ENCODE measurements at places on chromosomes 12 and 14.

GRCh38 chr12:96046543-96047228 is 11.3 kb upstream of the LTA4H start:
- DNase-seq = no peak

GRCh38 chr14:93970965-93971634 is 5.3 kb downstream of the ASB2 start:
- DNase-seq = no peak

DNA sequence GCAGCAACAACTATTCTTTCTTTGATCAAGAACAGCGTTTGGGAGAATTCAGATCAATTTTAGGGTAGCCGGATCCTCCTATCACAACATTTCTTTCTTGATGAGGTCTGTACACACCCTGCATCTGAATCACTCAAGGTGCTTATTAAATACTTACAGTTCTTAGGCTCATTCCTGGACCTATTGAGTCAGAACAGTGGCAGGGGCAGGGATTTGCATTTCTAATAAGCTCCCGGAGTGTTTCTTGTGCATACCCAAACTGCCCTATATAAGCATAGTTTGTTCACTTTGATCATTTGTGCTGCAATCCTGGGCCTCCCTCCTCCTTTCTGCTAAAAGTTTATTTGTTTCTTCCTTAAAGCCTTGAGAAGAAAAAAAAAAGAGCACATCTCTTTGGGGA is 80.5 kb upstream of the RPH3A start:
- DNase-seq = no peak

GRCh38 chr12:110992909-110993308 is 72.5 kb upstream of the MYL2 start:
- no peak for DNase-seq

- no peak for DNase-seq
These were observed 5.0 kb upstream of the LGALS3 start for GRCh38 chr14:55123852-55124639.

DNA sequence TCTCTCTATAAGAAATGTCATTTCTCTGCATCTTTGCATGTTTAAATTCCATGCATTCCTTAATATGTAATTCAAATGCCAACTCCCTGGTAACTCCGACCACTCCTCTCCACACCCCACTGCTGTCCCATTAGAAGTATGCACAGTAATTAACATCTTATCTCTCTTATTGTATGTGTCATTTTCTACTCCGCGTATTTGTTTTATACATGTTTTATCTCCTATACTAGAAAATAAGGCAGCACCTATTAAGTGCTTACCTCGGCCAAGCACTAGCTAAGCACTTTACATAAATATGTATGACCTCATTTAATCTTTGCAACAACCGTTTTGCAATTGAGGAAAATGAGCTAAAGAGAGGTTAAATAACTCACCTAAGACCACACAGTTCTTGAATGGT is 469.8 kb downstream of the BCAT1 start:
- no peak for DNase-seq

DNA sequence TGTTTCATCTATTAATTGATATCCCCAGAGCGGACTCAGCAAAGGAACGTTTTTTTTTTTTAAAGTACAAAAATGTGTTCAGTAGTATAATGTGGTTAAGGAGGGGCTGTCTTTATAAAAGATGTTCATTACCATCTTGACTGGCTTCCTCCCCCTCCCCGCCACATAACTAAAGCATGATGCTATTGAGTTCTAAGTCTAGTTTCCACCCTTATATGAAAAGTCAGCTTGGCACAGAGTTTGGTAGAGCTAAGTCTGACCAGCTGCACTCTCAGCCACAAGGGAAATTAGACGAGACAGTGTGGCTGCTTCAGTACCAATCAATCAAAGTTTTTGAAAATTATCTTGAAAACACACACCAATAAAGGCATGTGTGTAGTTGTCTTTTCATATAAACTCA is 1.9 kb upstream of the MYBPC1 start:
- DNase-seq = no peak

- no peak for DNase-seq
These were observed 98.3 kb downstream of the LRRC74A start for GRCh38 chr14:76924371-76925096.

DNA sequence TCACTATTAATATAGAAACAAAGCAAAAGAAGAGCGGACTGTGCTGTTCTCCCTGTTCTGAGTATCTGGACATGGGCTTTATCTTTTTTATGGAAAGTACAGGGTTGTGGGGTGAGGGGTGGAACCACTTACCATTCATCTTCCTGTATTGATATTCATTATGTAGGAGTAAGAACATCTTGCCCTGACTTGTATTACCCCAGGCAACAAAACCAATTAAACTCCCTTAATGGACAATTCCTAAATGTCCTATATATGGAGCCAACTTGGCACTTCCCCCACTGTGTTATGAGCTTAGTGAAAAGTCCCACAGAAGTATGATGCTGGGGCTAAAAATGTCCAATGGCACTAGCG is 139.9 kb upstream of the KRR1 start:
- DNase-seq = no peak

DNA sequence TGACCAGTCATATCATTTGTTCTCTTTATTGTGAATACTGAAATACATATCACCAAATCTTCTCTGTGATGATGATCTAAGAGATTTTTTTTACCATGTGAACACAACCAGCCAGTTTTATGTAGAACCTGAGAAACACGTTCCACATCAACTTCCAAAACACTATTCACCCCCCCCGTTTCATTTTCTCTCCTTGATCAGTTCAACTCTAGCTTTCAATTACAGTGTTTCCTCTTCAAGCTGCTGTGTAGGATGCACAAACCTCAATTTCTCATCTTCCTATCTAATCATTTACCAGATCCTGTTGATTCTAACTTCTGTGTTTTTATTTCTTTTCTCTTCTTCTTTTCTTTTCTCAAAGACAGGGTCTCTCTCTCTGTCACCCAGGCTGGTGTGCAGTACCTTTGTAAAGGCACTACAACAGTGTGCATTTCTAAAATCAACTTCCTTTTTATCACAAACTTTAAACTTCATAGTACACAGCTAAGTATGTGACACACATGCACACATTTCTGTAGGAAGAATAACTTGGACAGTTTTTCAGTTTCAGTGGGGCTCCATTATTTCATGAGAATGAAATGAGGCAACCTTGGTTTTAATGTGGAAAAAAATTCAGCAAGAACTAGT is 149.9 kb upstream of the FBXO33 start:
- no peak for DNase-seq

DNA sequence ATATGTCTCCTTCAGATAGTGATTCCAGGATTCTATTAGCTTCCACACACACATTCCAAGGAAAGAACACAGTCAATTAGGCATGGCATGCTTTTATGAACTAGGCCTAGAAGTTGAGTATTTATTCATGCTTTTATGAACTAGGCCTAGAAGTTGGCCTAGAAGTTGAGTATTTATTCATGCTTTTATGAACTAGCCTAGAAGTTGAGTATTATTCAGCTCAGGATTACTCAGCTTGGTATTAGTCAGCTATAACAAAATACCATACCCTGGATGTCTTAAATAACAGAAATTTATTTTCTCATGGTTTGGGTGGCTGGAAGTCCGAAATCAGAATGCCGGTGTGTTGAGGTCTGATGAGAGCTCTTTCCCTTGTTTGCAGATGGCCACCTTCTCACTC is 442.7 kb upstream of the FLRT2 start:
- peak; percentile 53 for DNase-seq

DNA sequence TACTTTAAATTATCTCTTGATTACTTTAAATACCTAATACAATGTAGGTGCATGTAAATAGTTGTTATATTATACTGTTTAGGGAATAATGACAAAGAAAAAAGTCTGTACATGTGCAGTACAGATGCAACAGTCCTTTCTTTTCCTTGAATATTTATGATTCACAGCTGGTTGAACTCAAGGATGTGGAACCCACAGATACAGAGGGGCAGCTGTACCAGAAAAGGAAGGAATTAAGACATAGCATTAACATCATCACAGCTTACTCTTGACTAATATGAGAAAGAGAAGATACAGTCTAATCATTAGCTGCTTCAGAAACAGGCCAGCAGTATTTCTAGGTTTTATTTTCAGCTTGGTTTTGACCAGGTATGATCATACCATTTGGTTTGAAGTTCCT is 34.7 kb upstream of the AP4S1 start:
- DNase-seq = peak; percentile 56

- no peak for DNase-seq
These were observed 104.8 kb downstream of the DPF3 start for GRCh38 chr14:72788972-72789728.

DNA sequence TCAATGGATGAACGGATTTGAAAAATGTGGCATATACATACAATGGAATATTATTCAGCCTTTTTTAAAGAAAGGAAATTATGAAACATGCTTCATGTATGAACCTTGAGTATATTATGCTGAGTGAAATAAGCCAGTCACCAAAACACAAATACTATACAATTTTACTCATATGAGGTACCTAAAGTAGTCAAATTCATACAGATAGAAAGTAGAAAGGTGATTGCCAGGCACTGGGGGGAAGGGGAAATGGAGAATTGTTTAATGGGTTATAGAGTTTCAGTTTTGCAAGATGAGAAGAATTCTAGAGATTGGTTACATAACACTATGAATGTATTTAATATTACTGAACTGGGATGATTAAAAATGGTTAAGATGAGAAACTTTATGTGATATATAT is 171.4 kb downstream of the TMTC3 start:
- no peak for DNase-seq

- DNase-seq = no peak
These were observed 16.7 kb downstream of the GRIP1 start for GRCh38 chr12:66662179-66662578.

GRCh38 chr14:52110441-52111086 is 41.7 kb upstream of the NID2 start:
- peak; percentile 74 for DNase-seq

- DNase-seq = no peak
These were observed 14.3 kb upstream of the TMEM229B start for GRCh38 chr14:67502867-67503266.

- no peak for DNase-seq
These were observed 278.4 kb upstream of the ATXN7L3B start for GRCh38 chr12:74259199-74259598.

DNA sequence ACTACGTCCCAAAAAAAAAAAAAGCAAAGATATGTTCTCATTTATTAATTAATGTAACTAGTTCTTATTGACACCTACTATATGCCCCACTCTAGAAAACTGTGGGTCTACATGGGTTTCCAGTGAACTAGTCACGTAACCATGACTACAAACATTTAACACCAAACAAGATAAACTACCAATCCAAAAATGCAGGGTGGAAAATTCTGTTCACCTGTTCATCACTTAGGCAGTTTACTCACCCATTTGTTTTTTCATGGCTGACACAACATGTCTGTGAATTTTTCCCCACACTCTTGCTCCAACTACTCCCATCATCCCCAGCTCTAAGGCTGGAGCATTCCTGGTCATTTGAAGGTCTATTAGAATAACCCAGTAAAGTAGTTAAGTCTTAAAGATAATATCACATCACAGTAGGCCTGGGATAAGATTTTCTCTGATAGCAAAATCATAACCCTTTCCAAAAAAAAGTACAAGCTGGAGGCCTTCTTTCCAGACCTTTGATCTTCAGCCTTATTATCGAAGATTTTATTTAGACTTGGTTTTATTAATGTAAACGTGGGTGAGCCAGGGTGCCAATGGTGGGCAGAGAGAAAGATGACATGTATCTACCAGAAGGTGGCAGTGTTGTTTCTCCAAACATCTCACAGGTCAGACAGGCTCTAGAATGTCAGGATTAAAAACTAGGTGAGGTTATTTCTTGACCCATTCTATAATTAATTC is 61.6 kb upstream of the DAAM1 start:
- peak; percentile 69 for DNase-seq

- DNase-seq = peak; percentile 47
These were observed 24.4 kb downstream of the ANKS1B start for GRCh38 chr12:99960311-99960710.

DNA sequence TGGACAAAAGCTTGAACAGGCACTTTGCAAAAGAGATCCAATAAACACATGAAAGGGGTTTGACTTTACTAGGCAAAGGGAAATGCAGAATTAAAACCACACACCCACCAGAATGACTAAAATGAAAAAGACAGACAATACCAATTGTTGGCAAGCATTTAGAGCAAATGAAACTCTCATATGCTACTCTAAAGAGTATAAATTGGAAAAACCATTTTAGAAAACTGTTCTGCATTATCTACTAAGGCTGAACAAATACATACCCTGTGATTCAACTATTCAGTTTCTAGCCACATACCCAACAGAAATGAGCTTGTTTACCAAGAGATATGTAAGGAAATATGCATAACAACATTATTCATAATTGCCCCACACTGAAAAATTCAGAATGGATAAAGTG is 8.5 kb upstream of the IL22 start:
- no peak for DNase-seq

- no peak for DNase-seq
These were observed 54.8 kb upstream of the TTC7B start for GRCh38 chr14:90870950-90871604.

- no peak for DNase-seq
These were observed 1052.9 kb downstream of the TMTC2 start for GRCh38 chr12:83739607-83740006.

DNA sequence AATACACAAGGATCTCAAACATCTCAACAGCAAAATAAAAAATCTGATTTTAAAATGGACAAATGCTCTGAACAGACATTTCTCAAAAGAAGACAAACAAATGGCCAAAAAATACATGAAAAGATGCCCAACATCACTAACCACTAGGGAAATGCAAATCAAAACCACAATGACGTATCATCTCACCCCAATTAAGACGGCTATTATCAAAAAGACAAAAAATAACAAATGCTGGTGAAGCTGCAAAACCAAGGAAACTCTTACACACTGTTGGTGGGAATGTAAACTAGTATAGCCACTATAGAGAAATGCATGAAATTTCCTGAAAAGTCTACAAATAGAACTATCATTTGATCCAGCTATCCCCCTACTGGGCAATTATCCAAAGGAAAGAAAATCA is 145.0 kb downstream of the BTG1 start:
- DNase-seq = peak; percentile 25

GRCh38 chr14:87041290-87042020 is 951.5 kb downstream of the GALC start:
- no peak for DNase-seq

- DNase-seq = no peak
These were observed 40.7 kb downstream of the ZFYVE1 start for GRCh38 chr14:72986214-72986613.

DNA sequence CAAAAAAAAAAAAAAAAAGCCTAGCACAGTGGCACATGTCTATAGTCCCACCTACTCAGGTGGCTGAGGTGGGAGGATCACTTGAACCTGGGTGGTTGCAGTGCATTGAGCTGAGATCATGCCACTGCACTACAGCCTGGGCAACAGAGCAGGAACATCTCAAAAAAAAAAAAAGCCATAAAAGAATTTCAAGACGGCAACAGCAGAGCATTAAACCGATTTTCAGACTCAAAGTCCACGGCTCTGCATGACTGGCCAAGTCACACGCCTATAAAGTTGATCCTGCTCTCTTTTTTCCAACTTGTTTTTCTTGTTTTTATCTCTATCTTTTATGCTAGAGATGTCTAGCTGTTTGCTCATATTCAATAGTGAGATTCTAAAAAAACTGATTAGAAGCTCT is 45.3 kb downstream of the FBXO34 start:
- no peak for DNase-seq

GRCh38 chr12:126385785-126386184 is 1320.5 kb downstream of the AACS start:
- DNase-seq = peak; percentile 71
